ENCODE measurements at places on chromosomes 7 and 10.

DNA sequence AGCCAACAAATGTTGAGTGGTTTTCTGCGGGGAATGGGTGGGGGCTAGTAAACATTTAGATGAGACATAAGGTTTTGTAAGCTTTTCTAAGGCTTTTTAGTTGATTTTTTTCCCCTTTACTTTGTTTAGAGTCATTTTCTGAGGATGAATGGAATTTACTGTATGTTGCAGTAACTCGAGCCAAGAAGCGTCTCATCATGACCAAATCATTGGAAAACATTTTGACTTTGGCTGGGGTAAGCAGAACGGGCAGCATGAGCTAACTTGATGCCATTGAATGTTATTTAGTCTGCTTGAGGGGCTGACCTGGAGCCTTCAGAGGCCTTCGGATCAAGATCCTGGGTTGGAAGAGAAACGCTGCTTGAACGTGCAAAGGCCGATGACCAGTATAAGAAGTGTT, 37.3 kb downstream of the FBH1 start:
- peak; percentile 90 for DNase-seq

GRCh38 chr10:15113766-15114165, 16.6 kb downstream of the RPP38 start:
- DNase-seq: no peak

GRCh38 chr7:2237109-2237602, 4.4 kb upstream of the MAD1L1 start:
- DNase-seq: no peak

GRCh38 chr7:43201912-43202311, 89.5 kb downstream of the HECW1 start:
- peak; percentile 11 for DNase-seq

DNA sequence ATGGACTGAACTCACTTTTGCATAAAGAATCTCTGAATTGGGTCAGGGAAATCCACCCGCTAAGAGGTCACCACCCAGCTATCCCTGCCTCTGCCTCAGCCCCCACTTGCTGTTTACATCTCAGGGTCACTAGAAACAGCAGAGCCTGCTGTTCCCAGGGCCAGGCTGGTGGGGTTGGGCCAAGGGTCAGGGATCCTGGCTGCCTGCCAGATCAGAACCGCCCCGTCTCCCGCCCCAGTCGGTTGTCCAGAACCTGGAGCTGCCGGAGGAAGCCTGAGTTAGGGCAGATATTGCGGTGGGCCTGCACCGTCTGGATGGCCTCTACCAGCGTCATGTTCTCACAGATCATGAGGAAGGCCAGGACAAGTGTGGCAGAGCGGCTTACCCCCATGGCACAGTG, 17.0 kb upstream of the SAMD8 start:
- no peak for DNase-seq

DNA sequence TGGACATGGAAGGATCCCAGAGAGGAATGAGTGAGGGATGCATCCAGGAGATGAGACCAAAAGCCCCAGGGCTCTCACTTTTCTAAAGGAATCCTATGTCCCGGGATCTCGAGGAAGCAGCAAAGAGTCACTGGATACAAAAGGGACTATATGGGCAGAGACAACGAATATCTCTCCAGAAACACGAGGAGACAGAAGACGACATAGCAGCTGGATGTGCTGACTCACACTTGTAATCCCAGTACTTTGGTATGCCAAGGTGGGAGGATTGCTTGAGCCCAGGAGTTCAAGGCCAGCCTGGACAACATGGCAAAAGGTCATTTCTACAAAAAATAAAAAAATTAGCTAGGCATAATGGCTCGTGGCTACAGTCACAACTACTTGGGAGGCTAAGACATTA, 24.7 kb upstream of the MSMB start:
- DNase-seq: no peak

DNA sequence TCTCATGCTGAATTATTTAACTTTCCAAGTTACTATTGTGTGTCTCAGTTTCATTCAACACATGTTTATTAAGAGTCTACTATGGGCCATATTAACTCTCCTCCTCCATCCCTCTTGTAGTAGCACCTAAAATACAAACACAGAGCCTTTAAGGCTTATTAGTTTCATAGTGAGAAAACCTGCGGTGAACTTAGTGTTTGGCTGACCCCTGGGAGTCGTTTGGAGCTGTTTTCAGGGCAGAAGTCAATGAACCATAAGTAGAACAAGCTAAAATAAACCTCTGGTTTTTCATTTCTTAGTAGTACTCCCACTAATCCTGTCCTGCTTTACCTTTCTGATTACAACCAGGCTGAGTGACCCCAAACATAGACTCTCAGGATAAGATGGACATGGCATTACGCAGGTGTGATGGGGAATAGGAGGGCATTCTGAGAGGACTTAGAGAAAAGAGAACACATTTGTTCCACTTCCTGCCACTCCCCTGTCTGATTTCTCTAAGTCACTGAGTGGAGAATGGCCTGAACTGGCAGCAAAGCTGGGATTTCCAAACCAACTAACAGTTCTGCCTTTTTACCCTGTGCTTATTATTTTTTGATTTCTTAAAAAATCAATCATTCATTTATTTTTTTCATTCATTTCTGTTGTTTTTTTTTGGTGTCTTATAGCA, 74.5 kb downstream of the LRMDA start:
- DNase-seq: no peak

GRCh38 chr7:6250364-6250833, 22.0 kb downstream of the CYTH3 start:
- peak; percentile 56 for DNase-seq

DNA sequence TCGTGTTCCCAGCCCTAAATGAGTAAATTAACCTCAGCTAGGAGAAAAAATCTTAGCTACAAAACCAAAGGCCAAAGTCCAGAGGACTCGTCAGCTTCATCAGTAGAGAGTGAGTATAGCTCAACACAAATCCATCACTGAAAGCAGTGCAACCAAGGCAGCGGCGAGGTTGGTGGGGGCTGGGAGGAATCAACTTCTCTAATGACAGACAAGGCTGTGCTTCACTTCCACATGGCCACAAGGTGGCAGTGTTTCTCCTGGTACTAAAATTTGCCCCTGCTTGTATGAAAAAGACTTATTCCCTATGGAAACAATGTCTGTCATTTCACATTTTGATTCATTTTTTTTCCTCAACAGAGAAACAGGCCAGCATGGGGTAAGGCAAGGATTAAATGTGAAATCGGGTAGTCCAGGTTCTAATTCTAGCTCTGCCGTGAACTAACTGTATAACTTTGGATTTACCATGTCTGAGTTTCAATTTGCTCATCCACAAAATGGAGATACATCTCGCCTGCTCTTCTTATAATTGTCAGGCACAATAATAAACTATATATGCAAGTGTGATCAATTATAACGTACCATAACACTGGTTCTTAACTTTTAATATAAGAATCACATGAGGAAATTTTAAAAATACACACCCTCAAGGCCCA, 39.3 kb downstream of the FAS start:
- peak; percentile 84 for DNase-seq

Measured in AG10803 (cell line).